ENCODE measurements at places on chromosomes 3 and 15.

- DNase-seq: no peak
Observed at GRCh38 chr3:51082363-51082762, 302.7 kb upstream of the MANF start.

DNA sequence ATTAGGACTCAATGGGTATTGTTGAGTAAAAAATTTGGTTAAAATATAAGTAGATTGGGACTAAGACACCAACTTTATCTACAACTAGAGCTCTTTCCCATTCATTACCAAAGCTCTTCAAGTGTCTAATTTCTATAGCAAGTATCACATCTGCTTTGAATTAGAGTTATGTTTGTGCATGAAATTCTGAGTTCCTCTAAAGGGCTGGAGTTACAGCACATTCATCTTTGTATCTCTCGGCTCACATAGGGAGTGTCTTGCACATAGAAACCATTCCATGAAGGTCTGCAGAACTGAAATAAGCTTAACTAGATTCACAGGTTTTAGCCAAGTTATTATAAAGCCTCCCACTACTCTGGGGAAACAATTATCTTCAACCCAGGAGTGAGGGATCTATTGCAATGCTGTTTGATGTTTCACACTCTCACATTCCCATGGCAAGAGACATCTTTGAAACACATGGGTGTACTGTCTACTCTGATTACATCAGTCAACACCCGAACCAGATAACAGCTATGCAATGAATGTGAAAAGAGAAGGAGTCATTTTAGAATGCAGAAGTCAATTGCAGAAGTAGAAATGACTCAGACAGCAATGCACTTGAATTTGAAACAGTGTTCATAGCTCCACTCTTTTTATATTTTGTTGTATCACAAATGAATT is 93.1 kb upstream of the KBTBD8 start:
- DNase-seq: no peak

GRCh38 chr15:49423021-49423420 is at the start of gene FGF7:
Gene FGF7 (plus strand): TSS chr15:49423242. CDS start chr15:49424298, 1,056 bp downstream.
- no peak for DNase-seq

DNA sequence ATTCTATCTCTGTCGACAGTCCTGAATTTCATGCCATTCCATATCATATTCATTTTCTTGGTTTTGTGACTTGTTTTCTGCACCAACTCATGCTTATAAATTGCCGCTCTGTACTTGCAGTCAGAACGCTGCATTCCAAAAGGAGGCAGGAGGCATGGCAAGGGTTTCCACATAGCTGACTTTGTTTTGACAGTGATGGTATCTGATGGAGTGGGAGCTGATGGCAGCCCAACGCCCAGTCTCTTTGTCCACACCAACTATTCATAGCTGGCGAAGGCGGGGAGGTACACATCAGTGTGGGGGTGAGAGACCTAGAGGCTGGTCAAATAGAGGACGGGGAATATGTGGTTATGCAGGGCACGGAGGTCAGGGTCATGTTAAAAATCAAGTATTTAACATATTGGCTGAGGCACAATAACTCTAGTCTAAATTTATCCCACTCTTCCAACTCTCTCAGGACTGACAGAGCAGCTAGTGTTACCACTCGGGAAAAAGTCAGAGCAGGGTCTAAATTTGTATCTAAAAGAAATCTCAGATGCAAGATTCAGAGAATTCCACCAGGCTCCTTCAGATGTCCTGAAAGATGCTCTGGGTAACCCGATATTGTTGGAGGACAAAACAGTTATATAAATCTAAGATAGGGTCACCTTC is 67.8 kb upstream of the ATP13A3 start:
- no peak for DNase-seq

DNA sequence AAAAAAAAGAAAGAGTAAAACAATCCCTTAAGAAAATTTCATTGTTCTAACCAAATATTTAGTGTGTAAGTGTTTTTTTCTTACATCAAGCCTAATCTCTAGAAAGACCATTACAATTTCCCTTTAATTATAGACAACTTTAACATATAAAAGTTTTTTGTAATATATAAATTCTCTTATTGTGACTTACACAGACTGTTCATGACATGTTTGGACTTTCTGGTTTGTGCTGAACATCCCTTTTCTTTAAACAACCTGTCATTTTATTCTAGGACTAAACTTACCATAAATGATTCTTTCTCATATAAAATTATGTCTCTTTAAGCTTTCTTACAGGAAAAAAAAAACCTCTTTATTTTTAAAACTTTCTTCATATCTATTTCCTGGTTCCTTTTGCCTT is 13.0 kb upstream of the BTLA start:
- DNase-seq: no peak

GRCh38 chr3:61381745-61382392 is 130.6 kb upstream of the FHIT start:
- DNase-seq: no peak

- no peak for DNase-seq
Observed at GRCh38 chr15:36550650-36551049, 28.8 kb upstream of the CDIN1 start.

DNA sequence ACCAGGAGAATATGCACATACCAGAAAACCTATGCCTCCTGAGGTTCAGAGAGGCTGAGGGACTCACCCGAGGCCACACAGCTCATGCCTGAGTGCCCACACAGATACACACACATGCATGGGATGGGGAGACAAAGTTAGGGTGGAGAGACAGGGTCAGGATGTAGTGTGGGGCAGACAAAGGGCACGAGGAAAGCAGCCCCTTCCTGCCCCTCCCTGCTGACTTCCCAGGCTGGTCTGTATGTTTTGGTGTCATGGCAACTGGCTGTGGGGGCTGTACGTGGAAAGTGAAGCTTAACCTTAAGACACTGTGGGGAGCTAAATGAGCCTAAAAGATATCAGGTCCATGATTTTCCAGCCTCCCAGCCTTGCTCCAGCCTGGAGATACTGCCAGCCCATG is 57.8 kb downstream of the EPHB3 start:
- DNase-seq: peak; percentile 21

- DNase-seq: no peak
Observed at GRCh38 chr15:79041601-79042168, 48.9 kb downstream of the RASGRF1 start.

DNA sequence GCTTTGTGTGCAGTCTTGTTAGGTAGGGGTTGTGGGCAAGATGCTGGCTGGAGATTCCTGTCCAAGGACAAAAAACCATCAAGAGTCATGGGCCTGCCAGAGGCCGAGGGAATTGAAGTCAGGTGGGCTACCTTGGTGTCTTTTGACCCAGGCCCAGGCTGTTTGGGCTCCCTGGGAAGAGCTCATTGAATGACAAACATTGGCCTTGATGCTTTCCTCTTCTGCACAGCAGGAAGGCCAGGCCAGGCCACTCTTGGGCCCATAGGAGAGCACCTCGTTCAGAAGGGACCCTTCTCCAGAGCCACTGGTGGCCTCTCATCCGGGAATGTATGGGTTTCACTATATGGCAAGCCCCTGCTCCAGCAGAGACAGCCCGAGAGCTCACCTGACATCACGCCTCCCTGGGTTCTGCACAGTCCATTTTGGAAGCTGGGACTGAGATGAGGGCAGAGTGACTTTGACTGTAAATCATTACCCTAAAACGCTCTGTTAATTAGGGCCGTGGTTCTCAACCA is 169.1 kb downstream of the NSMCE3 start:
- no peak for DNase-seq

- DNase-seq: no peak
Observed at GRCh38 chr3:185981621-185982020, 43.8 kb upstream of the TRA2B start.

DNA sequence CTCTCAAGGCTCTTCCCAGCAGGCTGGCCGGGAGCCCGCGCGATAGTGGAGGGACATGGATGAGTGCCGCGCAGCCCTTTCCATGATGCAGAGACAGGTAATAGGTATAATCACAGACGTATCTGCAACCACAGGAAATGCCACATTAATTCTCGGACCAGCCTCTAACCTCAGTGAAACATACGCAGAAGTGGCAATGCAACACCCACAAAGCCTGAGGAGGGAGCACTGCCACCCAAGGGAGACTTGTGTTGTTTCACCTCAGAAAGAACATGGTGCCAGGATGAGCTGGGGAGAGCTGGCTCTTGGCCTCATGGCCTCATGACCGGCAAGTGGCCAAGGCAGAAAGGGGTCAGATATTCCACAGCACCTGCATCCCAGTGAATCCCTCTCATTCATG is 39.0 kb downstream of the PGPEP1L start:
- DNase-seq: no peak

DNA sequence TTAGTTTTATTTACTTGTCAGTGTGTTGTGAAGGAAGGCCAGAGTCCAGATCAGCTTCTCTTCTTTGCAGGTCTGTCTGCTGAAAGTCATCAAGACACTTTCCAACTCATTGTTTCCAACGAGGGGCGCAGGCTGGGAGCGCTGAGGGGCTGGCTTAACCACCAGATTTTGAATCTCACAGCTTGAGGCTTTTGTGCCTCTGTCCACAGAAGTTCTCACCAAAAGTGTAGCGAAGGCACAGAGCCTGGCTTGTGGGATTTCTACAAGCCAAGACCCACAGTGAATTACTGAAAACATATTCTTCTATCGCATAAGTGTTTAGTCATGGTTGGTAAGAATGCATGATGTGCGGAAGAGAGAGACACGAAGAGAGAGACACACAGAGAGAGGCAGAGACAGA is 35.2 kb downstream of the BHLHE40 start:
- DNase-seq: no peak

GRCh38 chr3:184604615-184605290 is 43.2 kb downstream of the EPHB3 start:
- DNase-seq: no peak

- DNase-seq: no peak
Observed at GRCh38 chr3:129291236-129291886, 12.7 kb downstream of the HMCES start.

GRCh38 chr15:79593119-79593869 is 161.2 kb downstream of the MINAR1 start:
- no peak for DNase-seq

DNA sequence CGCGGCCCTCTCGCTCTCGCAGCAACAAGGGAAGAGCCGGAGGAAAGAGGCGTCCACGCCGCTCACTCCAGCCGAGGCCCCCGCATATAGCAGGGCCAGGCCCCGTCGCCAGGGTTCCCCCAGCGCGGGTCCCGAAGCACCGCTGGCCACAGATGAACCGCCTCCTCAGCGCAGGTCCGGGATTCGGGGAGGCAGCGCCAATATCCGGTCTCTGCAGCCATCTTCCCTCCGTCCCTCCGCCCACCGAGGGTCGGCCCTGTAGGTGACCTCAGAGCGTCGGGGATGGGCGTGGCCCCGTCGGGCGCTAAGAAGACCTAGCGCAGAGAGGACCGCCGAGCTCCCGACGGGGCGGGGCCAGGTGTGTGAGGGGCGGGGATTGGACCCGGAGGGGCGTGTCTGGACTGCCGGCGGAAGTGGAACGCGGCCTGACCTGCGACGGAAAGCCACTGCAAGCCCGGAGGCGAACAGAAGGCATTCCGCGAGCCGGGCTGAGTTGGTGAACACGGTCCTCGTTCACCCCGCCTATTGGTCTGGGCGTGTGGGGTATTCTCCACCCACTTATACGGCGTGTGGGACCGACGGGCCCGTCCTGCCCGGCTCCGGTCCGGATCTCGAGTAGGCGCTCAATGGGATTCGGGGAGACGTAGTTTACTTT is 26.8 kb upstream of the MTHFS start:
- peak; percentile 97 for DNase-seq

DNA sequence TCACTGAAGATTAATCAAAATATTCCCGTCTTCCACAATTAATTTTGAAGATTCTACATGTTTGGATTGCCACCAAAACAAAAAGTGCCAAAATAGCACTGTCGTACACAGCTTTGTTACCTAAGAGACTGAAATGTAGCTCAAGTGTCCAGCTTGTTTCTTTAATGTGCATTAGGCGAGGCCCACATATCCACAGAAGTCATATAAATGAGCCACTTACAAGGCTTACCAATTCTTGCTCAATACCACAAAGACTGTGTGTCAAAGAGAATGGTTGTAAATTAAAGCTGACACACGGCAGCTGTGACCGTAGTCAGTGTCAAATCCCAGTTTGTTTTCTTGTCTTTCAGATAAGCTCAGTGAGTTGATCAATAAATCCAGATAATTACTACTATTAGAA is 639.4 kb upstream of the TBL1XR1 start:
- DNase-seq: no peak

GRCh38 chr15:74620636-74621545 is 5.3 kb downstream of the CLK3 start:
- peak; percentile 73 for DNase-seq

GRCh38 chr3:194036842-194037241 is 99.1 kb upstream of the HES1 start:
- no peak for DNase-seq

- no peak for DNase-seq
Observed at GRCh38 chr3:112376992-112377391, 44.0 kb downstream of the CD200 start.

- DNase-seq: no peak
Observed at GRCh38 chr3:123759311-123759710, 124.8 kb downstream of the MYLK start.

- DNase-seq: no peak
Observed at GRCh38 chr3:127784865-127785710, 37.2 kb downstream of the MGLL start.

- DNase-seq: no peak
Observed at GRCh38 chr15:34851751-34852150, 56.4 kb upstream of the ACTC1 start.

GRCh38 chr3:61736506-61736905 is 175.1 kb downstream of the PTPRG start:
- no peak for DNase-seq

DNA sequence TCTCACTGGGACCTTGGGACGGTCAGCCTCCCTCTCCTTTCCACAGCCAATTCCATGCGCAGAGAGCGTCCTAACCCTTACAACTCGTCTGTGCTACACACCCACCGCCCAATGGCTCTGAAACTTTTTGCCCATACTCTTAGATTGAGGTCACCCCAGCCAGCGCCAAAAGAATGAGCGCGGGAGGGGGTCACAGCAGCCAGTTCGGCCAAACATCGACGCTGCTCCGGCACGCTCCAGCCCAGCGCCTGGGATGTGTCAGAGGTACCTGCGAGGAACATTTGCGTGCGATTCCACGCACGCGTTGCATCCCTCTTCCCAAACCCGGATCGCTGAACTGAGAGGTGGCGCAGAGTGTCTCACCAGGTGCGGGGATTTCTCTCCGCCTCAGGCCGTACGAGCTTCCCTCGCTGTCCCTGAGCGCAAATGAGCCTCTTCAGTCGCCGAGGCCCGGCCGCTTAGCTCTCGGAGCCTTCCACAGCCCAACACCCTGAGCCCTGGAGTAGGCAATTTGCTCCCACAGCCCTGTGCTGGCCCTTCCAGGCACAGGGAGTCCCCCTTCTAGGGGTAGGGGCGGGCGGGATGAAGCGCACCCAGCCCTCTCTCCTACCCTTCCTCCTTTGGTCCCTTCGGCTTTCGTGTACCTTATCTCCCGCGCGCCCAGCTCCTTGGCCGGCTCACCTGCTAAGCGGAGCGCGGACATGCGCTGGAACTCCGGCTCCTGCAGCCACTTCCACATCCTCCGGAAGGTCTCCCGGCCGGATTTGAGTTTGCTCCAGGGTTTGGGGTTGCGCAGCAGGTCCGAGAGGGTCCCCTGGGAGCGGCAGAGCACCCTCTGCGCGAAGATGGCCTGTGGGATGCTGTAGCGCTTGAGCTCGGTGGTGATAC is 1.8 kb downstream of the ONECUT1 start:
- DNase-seq: no peak
